ENCODE measurements at places on chromosomes 1 and 21.
A peak's percentile ranks its signal among the peaks of the same experiment; 100 is the strongest.

GRCh38 chr1:70978623-70979022 is 69.0 kb downstream of the PTGER3 start:
- DNase-seq, result no peak

- no peak for DNase-seq
Observed at GRCh38 chr1:243179720-243180119, 75.4 kb downstream of the CEP170 start.

DNA sequence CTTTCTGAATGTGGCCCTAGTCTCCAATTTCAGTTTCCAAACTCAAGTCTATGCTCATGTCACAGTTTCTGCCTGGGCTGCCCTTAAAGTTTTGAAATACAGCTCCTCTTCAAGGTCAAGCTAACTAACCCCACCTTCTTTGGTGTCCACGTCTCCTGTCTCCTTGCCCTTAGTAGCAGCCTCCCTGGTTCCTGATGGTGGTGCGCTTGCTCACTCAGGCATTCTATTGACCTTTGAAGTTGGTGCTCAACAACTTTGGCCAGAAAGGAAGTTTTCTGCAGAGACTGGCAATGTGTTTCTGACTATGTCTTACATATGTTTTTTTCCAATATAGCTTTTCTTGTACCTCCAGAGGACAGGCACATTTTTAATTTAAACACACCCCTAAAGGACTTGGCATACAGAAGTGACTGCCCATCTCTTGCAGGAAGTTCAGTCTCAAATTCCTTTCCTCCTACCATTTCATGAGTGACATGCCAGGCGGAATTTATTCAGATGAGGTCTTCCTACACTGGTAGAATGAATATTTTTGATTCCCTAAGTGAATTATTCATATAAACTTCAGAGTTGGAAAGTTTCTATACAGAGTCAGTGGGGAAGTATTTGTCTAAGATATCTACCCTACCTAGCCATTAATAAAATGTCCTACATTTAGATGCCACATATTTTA is 364.3 kb upstream of the USP24 start:
- DNase-seq, result no peak

GRCh38 chr21:14877581-14878228 is 187.1 kb downstream of the NRIP1 start:
- DNase-seq, result no peak

DNA sequence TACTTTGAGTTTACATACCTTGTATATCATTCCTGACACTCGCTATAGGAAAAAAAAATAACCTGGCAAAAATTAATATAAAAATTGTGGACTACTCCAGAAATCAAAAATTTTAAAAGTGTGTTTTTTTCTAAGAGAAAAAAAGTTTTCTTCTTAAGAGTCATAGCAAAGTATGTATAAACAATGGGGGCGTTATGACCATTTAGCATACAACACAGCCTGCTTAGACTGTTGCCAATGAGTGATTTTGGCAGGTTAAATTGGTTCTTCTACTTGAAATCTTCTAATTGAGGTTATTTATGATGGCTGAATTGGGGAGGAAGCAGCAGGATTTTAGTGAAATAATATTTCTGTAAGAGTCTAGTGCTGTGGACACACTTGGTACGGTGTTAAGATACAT is 130.5 kb upstream of the USH2A start:
- no peak for DNase-seq

- no peak for DNase-seq
Observed at GRCh38 chr1:44808063-44808937, at the start of gene BTBD19. TSS of gene BTBD19 (plus strand) at chr1:44808523. CDS start at chr1:44808821, 298 bp downstream.

DNA sequence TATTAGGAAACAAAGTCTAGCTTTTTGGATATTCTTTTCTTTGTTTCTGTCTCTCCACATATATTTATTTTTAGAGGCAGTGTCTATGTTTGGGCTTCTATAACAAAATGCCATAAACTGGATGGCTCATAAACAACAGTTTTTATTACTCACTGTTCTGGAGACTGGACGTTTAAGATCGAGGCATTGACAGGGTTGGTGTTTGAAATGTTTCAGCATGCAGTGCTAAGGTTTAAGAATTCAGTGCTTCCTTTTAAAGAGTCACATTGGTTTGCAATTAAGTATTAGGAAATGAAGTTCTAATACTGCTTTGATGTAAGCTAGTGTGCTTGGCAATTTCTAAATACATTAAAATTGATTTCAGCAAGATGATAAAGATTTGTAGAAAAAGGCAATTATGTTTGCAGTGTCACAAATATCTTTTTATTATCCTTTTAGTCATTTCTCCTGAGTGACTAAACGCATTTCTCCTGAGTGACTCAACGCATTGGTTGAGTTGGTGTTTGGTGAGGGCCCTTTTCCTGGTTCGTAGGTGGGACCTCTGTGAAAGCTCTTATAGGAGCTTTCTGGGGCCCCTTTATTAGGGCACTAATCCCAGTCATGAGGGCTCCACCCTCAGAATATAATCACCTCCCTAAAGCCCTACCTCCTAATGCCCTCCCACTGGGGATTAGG is 317.0 kb downstream of the USP25 start:
- DNase-seq, result no peak

DNA sequence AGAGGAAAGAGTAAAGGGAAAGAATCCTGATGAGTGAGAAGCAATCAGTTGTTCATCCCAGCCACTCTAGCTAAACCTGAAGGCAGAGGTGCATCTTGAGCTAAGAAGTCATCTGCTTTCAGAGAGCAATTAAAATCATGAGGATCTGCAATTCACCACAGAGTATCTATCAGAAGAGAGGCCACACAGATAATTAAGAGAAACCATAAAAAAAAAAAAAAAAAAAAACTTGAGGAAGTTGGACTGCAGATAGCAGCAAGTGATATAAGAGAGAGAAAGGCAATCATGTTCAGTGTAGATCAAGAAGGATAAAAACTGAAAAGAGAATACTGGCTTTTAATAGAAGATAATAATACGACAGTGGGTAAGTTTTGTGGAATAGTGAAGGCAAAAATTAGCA is 17.7 kb downstream of the FOXJ3 start:
- no peak for DNase-seq

- DNase-seq, result no peak
Observed at GRCh38 chr21:14074177-14074576, 136.6 kb downstream of the LIPI start.

- DNase-seq, result no peak
Observed at GRCh38 chr21:42781971-42782722, 97.2 kb downstream of the WDR4 start.

DNA sequence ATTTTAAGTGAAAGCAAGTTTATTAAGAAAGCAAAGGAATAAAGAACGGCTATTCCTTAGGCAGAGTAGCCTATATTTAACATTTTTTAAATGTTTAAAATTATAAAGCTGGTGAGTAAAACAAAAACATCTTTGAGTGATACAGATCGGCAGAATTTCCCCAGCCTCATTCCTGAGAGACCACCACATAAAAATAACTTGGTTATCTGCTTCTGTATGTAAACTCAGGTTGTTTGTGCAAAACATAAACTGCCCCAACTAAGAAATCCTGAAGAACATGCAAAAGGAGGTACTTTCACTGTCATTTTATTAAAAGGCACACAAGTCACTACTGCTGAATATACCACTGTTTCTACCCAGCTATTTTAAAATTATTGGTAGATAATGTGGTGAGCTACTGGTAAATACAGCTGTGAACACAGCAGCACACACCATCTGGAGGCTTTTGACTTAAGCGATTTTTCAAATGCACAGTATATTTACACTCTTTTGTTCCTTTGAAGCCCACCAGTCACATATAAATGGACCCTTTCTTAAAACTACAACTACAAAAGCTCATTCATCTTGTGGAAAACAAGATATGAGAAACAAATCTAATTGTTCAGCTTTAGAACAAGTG is 119.3 kb downstream of the RERE start:
- DNase-seq, result no peak

- DNase-seq, result no peak
Observed at GRCh38 chr1:198529414-198529813, 11.1 kb downstream of the ATP6V1G3 start.

DNA sequence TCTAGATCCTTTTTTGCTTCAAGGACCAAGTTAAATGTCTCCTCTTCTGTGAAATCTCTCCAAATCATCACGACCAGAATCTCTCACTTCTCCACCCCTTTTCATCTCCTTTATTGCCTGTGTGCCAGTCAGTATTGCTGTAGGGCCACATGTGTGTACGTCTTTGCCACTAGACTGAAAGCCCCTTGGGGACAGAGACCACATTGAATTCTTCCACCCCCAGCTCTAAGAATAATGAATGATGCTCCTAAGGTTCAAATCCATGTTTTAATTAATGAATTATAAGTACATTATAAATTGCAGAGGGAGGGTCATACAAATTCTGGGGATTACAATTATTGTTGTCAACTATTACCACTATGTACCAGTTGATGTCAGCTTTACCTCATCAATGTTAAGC is 343.8 kb downstream of the USP25 start:
- DNase-seq, result no peak

GRCh38 chr1:53725238-53725689 is 13.7 kb downstream of the GLIS1 start:
- no peak for DNase-seq

DNA sequence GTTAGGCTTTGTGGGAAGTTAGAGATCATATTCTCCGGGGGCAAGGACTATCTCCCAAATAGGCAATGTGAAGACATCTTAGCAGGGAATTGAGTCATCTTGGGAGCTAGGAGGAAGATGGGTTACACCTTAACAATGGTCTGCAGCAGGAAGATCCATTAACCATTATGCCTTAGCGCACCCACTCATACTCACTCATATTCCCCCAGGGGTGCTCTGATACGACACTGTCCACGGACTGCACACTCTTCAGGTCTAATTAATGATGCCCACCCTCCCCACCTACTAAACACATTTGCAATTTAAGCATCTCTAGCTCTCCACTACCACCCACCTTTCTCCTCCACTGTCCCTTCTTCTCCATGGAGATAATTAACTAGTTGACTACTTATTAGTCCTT is 857 bp upstream of the AK5 start:
- DNase-seq, result no peak

GRCh38 chr1:63103682-63104081 is 218.7 kb upstream of the FOXD3 start:
- DNase-seq, result no peak

- DNase-seq, result peak; percentile 78
Observed at GRCh38 chr1:206864939-206865671, at the start of gene IL20. TSS of gene IL20 (plus strand) at chr1:206865623. CDS start at chr1:206865853, 230 bp downstream.

- no peak for DNase-seq
Observed at GRCh38 chr1:6300342-6301048, 39.6 kb upstream of the GPR153 start.

GRCh38 chr1:210330279-210330866 is 1.7 kb downstream of the HHAT start:
- no peak for DNase-seq

DNA sequence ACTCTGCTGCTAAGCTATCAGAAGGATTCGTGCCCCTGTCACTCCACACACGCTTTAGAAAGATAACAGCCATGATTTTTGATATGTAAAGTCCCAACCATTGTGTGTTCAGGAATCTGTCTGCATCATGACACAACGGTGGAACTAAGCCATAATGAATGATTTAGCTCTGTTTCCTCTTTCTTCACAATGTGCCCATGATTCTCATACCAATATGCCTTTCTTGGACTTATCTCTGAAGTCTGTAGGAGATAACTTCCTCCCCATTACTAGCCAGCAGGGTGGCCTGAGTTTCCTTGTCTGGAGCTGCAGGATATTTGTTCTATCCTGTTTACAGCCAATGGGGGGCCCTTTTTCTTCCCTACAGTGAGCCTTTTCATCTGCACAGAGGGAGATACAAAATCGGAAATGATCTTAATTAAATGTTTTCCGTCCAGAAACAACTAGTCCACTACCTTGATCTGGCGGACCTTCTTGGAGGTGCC is 511.7 kb downstream of the USP25 start:
- no peak for DNase-seq

DNA sequence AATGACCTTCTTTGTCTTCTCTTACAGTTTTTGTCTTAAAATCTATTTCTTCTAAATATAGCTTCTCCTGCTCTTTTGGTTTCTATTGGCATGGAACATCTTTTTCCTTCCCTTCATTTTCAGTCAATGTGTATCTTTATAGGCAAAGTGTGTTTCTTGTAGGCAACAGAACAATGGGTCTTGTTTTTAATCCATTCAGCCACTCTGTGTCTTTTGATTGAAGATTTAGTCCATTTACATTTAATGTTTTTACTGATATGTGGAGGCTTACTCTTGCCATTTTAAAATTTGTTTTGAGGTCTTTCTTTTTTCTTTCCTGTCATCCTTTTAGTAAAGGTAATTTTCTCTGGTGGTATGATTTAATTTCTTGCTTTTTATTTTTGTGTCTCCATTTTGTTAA is 271.2 kb upstream of the ZP4 start:
- no peak for DNase-seq

DNA sequence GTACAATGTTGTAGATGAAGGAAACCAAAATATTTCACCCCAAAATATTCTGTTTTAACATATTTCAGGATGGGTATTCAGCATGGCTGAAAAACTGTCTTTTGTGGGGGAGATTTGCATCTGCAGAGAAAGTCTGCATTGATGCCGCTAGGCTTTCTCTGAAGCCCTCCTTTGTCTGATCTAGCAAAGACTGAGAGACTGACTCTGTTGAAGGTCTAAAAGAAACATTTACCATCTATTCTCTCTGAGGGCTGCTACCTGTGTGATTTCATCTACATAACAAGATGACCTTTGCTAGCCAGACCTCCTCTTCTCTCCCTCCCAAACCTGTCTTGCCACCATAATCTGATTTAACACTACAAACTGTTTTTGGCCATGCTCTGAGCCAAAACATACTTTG is 12.4 kb upstream of the MT1HL1 start:
- no peak for DNase-seq

DNA sequence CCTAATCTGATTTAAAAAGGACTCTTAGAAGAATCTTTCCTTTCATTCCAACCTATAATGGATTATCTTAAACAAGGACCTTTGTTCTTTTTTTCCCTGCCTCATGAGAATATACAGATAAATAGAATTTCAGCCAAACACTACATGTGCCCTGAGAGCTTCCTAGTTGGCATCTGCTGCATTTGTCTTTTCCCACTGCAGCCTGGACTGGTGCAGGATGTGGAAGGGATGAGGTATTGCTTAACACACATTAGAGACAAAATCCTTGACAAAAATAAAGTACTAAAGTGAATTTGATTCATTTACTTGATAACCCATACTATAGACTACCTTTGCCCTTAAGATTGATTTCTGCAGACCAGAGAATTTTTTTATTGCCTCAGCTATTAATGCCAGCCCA is 59.5 kb downstream of the PALMD start:
- no peak for DNase-seq

DNA sequence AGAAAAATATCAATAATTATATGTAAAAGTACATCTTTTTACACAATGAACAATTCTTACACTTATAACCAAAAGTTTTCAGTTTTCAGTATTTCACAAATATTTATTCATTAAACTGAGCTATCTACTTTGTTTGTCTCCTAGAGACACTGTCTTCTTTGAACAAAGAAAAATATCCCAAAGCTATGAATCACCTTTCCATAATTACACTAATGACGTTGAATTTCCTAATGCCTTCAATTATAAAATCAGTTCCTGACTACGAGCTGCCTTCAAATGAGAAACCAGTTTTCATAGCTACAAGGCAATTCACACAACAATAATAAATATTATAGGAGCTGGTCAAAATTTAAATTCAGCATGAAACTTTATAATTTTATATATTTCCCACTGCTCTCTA is 201.8 kb upstream of the BRINP3 start:
- no peak for DNase-seq
